ENCODE measurements at places on chromosomes 7 and 10. TPM values are rescaled to one million over a fixed set of nuclear protein-coding genes. Genes with fewer than 3 reads are reported as not detected.

The PARP12 gene
- 9.1 TPM for total RNA-seq

The PROSER2 gene
- total RNA-seq = 1.1 TPM

The ATP6V0A4 gene
- total RNA-seq = 0.09 TPM

The NAT16 gene
- not detected for total RNA-seq

The EIF4EBP2 gene
- 20.4 TPM for total RNA-seq

The NPSR1 gene
- not detected for total RNA-seq

The FRAT2 gene
- total RNA-seq = 3.6 TPM

The AKR1C3 gene
- 82.3 TPM for total RNA-seq

The CHAT gene
- total RNA-seq = not detected

The RAMP3 gene
- not detected for total RNA-seq

The TAS2R40 gene
- not detected for total RNA-seq

The ACTL6B gene
- total RNA-seq = not detected

The IL6 gene
- 40.0 TPM for total RNA-seq

The MBL2 gene
- not detected for total RNA-seq

The SLC18A2 gene
- not detected for total RNA-seq

The NPC1L1 gene
- 0.14 TPM for total RNA-seq

The ZNF488 gene
- total RNA-seq = not detected

The ZNF282 gene
- total RNA-seq = 14.6 TPM

The SCIN gene
- total RNA-seq = 0.43 TPM

The LRRC27 gene
- 14.6 TPM for total RNA-seq

The PTPRN2 gene
- 0.71 TPM for total RNA-seq

The GNAT3 gene
- total RNA-seq = not detected

The GPR146 gene
- total RNA-seq = 1.00 TPM

The CDNF gene
- 1.1 TPM for total RNA-seq

The TEX36 gene
- not detected for total RNA-seq

The FGL2 gene
- 58.2 TPM for total RNA-seq

The NRG3 gene
- total RNA-seq = not detected

The NME8 gene
- total RNA-seq = not detected

The PIK3AP1 gene
- total RNA-seq = 0.74 TPM

The CCNY gene
- 71.9 TPM for total RNA-seq

The UPK3B gene
- total RNA-seq = 0.46 TPM

The NKX2-3 gene
- total RNA-seq = not detected

The CASP7 gene
- total RNA-seq = 16.5 TPM

The NUTM2E gene
- total RNA-seq = under 0.01 TPM

The GPRIN2 gene
- under 0.01 TPM for total RNA-seq

The EGFR gene
- 24.2 TPM for total RNA-seq

The CYP3A4 gene
- not detected for total RNA-seq

Data from smooth muscle cell of bladder (primary cell).